ENCODE measurements at places on chromosomes 2 and 18. TPM values are rescaled to one million over a fixed set of nuclear protein-coding genes. Genes with fewer than 3 reads are reported as not detected.
A peak's percentile ranks its signal among the peaks of the same experiment; 100 is the strongest.

DNA sequence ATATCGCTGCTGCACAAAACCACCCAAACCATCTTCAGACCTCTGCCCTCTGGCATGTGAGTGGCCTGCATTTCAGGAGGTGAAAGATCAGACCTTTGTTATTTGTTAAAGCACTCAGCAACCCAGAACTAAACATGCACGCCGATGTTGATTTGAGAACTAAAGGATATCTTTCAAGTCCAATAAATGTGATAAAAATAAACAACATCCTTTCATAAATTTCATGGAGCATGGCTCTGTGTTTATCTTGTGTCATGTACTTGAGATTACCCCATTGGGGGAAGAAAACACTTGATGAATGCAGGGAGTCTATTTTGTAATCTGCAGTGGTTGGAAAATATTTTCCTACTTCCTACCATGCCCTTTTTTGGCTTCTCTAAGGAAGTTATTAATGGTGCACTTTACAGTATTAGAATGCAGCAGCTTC lies 70.8 kb upstream of the GATA6 start:
- no peak for DNase-seq
- no peak overlapping the region for H3K4me3 ChIP-seq
- H3K36me3 ChIP-seq = no peaks in the 10 kb centered on the region
- H3K4me1 ChIP-seq = no peaks in the 10 kb centered on the region

DNA sequence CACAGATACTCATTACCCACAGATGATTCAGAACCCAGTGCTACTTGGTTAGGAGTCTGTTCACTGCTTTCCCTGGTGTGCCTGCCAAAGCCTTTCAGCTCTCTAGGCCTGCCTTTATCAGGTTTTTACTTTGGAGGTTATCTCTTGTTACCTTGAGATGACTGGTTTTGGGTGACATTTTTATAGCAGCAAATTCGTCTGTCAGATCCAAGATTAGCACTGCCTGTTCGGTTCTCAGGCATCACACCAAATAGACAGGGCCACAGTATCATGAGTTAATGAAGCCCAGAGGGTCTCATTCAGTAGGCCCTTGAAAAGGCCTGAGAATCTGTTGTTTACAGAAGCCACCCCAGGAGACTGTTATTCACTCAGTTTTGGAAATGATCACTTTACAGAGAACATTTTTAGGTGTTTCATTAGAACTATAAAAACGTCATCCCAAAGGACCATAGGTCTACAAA lies 121.2 kb downstream of the OSBPL6 start:
- H3K36me3 ChIP-seq = no peaks in the 10 kb centered on the region
- no peak for DNase-seq
- no peaks in the 10 kb centered on the region for H3K4me1 ChIP-seq
- H3K27ac ChIP-seq = no peak overlapping the region

DSC2 gene
- total RNA-seq = not detected

- H3K27ac ChIP-seq = no peak overlapping the region
- H3K4me1 ChIP-seq = peaks cover 4% of the 10 kb centered on the region
- H3K36me3 ChIP-seq = no peaks in the 10 kb centered on the region
- no peak overlapping the region for H3K4me3 ChIP-seq
Measured at GRCh38 chr18:24402209-24402785, 4.7 kb upstream of the OSBPL1A start.

ERMN gene
- total RNA-seq = 3.6 TPM

INPP4A gene
- total RNA-seq = 159 TPM

GRCh38 chr2:15732341-15733077 lies 140.8 kb downstream of the DDX1 start:
- H3K4me3 ChIP-seq = no peak overlapping the region
- H3K36me3 ChIP-seq = no peaks in the 10 kb centered on the region

KIAA2012 gene
- total RNA-seq = not detected

GRCh38 chr2:15714609-15715008 lies 122.9 kb downstream of the DDX1 start:
- DNase-seq = no peak
- no peaks in the 10 kb centered on the region for H3K36me3 ChIP-seq
- no peak overlapping the region for H3K4me3 ChIP-seq
- H3K27me3 ChIP-seq = no peaks in the 10 kb centered on the region

- H3K27me3 ChIP-seq = no peaks in the 10 kb centered on the region
- no peaks in the 10 kb centered on the region for H3K4me1 ChIP-seq
- H3K4me3 ChIP-seq = no peak overlapping the region
- DNase-seq = no peak
- H3K27ac ChIP-seq = no peak overlapping the region
Measured at GRCh38 chr18:26482569-26482968, 65.8 kb downstream of the KCTD1 start.

GRCh38 chr2:224952936-224953657 lies 89.2 kb downstream of the DOCK10 start:
- H3K27ac ChIP-seq = peak overlapping the region; percentile 91
- peak overlapping the region; percentile 74 for H3K4me3 ChIP-seq
- H3K36me3 ChIP-seq = peaks cover 29% of the 10 kb centered on the region
- no peak for DNase-seq
- H3K27me3 ChIP-seq = no peaks in the 10 kb centered on the region
- H3K4me1 ChIP-seq = peaks cover 76% of the 10 kb centered on the region

DNA sequence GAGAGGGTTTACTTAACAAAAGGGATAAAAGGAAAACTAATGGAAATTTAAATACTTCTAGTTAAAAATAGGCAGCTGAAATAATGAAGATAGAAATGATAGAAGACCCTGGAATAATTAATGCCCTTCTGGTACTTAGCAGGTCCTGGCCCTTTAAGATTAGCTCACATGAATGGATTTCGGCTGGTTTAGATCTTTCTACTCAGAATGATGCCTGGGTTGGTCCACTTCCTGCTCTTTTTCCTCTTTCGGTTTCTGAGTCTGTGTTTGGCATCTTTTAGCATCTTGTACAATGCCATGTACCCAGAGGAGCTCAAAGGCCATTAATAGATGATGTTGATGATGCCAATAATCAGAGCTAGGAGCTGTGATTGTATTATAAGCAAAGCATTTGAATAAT lies 290.5 kb downstream of the CLIP4 start:
- peaks cover 1% of the 10 kb centered on the region for H3K4me1 ChIP-seq
- DNase-seq = no peak
- no peak overlapping the region for H3K27ac ChIP-seq
- no peak overlapping the region for H3K4me3 ChIP-seq
- peaks cover 14% of the 10 kb centered on the region for H3K27me3 ChIP-seq

CNTNAP5 gene
- not detected for total RNA-seq

TOGARAM2 gene
- 5.2 TPM for total RNA-seq

DNA sequence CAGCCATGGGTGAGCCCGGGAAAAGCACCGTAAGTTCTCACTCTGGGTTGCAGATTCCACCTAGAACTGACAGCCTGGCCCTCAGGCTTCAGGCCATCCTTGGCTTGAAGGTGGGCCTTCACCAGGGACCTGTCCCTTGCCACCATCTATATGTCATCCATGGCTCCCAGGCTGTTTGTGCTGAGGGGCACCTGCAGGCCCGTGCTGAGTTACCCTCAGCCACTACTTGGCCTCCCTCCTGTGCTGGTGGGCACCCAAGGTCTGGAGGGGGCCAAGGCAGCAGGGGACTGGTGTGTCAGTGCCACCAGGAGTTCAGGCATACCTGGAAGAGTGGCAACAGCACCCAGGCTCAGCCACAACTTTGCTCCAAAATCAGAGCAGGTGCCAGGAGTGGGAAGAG lies 326.2 kb upstream of the SMIM21 start:
- no peaks in the 10 kb centered on the region for H3K36me3 ChIP-seq
- no peak for DNase-seq

- H3K27me3 ChIP-seq = no peaks in the 10 kb centered on the region
- no peak overlapping the region for H3K4me3 ChIP-seq
- H3K4me1 ChIP-seq = no peaks in the 10 kb centered on the region
- H3K36me3 ChIP-seq = peaks cover 33% of the 10 kb centered on the region
- no peak overlapping the region for H3K27ac ChIP-seq
- no peak for DNase-seq
Measured at GRCh38 chr2:215364157-215365155, 52.6 kb downstream of the ATIC start.

SERPINB13 gene
- total RNA-seq = not detected

GRCh38 chr18:58024139-58024538 lies 19.9 kb upstream of the NEDD4L start:
- no peaks in the 10 kb centered on the region for H3K36me3 ChIP-seq
- no peak overlapping the region for H3K4me3 ChIP-seq
- H3K27me3 ChIP-seq = peaks cover 14% of the 10 kb centered on the region
- H3K4me1 ChIP-seq = no peaks in the 10 kb centered on the region
- no peak overlapping the region for H3K27ac ChIP-seq
- DNase-seq = no peak

- no peaks in the 10 kb centered on the region for H3K4me1 ChIP-seq
- no peaks in the 10 kb centered on the region for H3K36me3 ChIP-seq
- no peaks in the 10 kb centered on the region for H3K27me3 ChIP-seq
- DNase-seq = no peak
Measured at GRCh38 chr2:128790541-128791001, 471.9 kb upstream of the HS6ST1 start.

PLCD4 gene
- total RNA-seq = 0.54 TPM

All from activated naive CD8-positive, alpha-beta T cell treated with anti-CD3 and anti-CD28 coated beads, Interleukin-2, amount 10 ng/mL, durations not matched to agents 7 days and 5 days (primary cell).